ENCODE measurements at places on chromosomes 2 and 18. TPM values are rescaled to one million over a fixed set of nuclear protein-coding genes. Genes with fewer than 3 reads are reported as not detected.

DNA sequence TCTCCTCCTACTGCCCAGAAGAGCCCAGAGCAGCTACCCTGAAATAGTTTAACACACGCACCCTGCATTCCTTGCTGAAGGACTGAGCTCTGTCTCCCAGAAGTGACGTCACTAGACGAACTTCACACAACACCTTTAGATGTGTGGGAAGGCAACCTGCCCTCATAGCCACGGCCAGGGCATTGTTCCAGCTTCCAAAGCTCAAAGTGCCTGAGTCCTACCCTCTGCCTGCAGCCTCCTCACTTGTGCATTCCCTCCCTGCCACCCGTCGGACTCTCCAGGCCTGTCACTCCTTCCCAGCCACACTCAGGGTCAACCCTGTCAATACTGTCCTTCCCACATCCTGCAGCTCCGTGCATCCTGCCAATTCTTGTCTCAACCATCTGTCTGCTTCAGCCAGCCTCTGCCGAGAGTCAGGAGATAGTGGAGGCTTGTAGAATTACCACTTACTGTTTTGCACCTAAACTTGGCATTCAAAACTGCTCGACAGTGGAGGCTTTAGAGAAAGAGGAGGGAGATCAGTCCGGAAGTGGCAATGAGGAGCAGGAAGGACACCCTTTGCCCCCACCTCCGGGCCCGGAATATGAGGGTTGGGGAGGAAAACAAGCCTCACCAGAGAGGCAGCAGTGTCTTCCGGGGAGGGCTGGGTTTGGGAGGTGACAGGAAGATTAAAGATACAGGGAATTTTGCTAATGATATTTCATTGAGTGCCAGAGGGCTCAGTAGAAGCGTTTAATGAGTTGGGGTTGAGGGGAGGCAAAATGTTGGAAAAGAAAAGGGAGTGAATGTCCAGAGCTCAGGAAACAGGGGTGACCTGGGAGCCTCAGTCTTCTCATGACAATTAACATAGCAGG is 72.3 kb upstream of the ATG16L1 start:
- no peak for DNase-seq

DNA sequence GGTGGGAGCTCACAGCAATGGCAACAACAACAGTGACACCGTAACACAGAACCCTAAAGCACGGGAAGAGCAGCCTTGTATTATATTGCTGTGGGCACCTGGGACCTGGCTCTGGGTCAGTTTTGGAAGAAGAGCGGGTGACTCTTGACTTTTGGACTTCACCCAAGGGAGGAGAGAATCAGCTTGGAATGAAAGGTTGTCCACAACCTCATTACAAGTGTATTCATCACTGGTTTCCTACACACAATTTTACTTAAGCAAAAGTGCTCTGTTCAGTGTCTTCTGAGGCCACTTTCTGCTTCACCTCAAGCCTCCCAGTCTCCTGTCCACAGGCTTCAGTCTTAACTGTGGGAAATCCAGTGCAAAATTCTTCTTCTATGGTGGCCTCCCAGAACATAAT is 263.8 kb downstream of the KCNE4 start:
- no peak for DNase-seq

DNA sequence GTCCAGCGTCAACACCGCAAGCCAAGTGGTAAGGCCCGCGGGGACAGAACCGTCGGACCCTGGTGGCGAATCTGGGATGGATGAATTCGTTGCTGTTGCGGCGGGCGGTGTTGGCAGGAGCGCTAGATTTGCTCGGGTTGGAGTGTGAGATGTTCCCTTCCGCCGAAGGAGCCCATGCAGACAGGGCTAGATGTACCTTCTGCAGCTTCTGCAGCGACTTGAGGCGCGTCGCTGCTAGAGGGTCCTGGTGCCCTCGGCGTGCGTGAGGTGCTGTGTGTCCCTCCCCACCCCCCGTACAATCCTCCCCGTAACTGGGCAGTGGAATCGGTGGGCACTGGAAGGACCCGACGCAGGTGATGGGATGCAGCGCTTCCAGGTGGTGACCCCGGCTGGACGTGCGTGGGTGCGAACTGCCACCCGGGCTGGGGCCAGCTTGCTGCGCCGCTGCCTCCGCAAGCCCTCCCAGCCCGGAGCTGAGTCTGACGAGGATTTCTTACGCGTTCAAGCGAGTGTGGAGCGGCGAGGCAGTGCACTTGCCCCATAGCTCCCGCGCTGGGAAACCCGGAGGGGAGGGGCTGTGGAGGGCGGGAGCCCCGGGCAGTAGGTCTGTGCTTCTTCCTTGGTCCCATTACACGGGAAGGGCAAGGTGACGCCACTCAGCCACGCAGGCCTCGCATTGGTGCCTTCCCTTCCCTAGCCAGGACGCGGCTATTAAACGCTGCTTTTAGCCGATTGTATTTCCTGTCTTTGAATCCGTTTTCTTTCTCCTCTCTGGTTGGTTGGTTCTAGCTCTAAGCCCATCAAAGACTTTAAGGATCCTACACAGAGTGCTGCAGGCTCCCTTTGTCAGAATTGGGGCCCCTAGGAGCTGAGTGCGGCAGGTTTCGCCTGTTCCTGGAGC is 34.2 kb downstream of the CHRNA1 start:
- no peak for DNase-seq

DNA sequence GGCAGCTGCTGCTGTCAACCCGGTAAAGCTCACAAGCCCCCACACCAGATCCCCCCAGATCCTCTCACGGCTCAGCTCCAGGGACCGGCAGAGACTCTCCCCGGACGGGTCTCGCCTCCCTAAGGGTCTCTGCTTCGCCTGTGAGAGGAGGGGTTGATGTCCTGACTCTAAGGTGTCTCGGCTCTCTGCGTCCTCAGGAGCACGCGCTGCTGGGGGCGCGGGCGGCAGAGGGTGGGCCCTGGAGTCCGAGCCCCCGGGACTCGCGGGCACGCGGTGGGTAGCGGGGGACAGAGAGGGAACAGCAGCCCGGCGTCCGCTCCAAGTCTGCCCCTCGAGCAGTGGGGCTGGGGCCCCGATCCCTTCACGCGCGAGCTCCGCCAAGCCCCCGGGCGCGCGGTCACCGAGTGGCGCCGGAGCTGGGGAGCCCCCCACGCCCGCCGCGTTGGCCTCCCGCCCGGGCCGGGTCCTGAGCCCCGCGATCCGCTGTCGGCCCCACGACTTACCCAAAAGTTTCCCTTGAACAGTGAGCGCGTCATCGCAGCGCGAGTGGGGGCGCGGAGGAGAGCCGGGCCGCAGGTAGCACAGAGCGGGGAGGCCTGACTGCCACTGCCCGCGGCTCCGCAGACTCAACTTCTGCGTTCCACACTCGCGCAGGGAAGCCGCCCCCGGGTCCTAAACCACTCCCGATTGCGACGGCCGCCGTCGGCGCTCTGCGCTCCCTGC is at the start of gene PSTPIP2:
TSS of gene PSTPIP2 (minus strand) at position 608 of the 723 bp plus-strand sequence. CDS start at position 536, 72 bp downstream.
- DNase-seq: peak; percentile 84

DNA sequence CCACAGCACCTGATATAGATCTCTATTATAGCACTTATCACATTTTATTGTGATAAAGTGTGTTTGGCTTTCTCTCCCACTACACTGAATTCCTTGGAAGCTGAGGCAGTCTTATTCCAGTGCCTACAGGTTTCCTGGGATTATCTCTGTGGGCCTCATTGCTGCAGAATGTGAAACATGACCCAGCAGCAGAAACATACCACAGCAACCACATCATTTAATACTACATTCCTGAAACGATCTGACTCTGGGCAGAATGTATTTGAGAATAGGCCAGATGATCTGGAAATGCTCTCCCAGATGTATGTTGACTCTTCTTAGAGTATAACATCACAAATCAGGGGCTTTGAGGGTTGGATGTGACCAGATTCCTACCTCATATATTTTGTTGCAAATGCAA is 323.5 kb upstream of the TANK start:
- no peak for DNase-seq

DNA sequence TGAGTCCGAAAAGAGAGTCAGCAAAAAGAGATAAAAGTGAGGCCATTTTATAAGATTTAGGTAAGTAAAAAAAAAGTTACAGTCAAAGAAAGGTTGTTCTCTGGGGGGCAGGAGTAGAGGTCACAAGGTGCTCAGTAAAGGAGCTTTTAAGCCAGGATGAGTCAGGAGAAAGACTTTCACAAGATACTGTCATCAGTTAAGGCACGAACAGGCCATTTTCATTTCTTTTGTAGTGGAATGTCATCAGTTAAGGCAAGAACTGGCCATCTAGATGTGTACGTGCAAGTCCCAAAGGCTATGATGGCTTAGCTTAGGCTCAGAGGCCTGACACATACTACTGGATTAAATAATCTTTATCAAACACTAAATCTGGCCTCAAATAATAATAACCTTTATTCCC is 1207.3 kb upstream of the FAM98A start:
- no peak for DNase-seq

DNA sequence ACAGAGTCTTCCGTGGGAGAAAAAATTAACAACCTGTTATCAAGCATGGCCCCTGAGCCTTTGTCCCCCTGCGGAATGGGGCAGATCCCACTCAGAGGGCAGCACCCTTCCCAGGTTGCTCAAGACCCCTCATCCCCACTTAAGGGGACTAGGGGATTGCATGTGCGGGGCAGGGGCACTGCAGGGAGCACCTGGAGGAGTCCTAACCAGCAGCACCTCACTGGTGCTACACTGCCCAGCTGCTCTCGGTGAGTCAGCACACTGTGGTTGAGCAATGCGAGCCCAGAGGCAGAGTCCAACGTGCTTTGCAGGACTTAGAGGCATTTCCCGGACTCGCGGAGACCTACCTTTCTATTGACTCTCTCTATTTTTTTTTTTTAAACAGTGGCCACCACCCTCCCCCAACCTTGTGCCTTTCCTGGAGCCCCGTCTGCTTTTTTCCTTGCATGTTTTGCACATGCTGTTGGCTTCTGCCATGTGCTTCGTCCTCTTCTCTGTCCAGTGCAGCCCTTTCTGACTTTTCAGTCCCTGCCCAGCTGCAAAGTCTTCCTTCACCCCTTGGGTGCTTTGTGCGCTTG is 74.0 kb downstream of the IL1R2 start:
- peak; percentile 75 for DNase-seq

- no peak for DNase-seq
Measured at GRCh38 chr18:55007602-55008001, 48.3 kb upstream of the CCDC68 start.

DNA sequence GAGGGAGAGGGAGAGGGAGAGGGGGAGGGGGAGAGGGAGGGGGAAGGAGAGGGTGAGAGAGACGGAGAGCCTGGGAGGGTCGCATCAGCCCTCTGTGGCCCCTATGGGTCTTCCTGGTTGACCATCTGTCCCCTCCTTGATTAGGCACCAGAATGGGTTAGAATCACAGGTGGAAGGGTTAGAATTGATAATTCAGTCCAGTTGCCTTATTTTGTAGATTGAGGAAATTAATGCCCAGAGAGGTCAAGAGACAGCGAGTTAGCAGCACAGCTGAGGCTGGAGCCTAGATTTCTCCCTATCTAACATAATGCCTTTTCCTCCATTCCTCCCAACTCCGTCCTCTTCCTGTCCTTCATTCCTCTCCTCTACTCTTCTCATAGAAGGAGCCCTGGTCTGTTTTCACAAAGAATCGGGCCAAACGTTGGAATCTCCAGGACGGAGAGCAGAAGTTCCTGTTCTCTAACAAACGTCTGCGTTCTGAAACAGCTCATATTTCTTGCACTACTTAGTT is 338 bp upstream of the THUMPD2 start:
- no peak for DNase-seq

DNA sequence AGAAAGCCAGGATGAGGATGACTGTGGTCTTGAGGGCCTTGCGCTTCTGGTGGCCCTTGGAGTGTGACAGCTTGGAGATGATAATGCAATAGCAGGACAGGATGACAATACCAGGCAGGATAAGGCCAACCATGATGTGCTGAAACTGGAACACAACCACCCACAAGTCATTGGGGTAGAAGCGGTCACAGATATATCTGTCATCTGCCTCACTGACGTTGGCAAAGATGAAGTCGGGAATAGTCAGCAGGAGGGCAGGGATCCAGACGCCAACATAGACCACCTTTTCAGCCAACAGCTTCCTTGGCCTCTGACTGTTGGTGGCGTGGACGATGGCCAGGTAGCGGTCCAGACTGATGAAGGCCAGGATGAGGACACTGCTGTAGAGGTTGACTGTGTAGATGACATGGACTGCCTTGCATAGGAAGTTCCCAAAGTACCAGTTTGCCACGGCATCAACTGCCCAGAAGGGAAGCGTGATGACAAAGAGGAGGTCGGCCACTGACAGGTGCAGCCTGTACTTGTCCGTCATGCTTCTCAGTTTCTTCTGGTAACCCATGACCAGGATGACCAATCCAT is 2.7 kb downstream of the CXCR4 start:
- DNase-seq: no peak

DNA sequence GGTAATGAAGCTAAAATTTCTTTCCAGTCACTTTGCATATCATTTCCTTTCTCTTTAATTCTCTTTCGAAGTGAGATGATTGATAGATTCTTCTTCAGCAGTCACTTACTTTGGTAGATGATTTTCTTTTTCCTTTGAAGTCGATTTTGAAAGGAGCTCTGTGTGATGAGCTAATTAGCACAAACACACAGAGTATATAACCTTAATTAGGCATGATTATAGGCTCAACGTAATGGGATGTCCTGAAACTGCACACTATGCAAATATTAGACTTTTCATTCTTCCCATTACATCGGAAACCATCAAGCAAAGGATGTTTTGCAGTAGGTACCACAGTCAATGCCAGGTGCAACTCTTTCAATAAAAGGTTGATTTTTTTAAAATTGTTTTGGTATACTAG is 6.4 kb upstream of the CTLA4 start:
- DNase-seq: no peak

- no peak for DNase-seq
Measured at GRCh38 chr2:229376866-229377265, 105.8 kb upstream of the PID1 start.

GRCh38 chr2:211404098-211404497 is 847.7 kb downstream of the CPS1 start:
- DNase-seq: no peak

DNA sequence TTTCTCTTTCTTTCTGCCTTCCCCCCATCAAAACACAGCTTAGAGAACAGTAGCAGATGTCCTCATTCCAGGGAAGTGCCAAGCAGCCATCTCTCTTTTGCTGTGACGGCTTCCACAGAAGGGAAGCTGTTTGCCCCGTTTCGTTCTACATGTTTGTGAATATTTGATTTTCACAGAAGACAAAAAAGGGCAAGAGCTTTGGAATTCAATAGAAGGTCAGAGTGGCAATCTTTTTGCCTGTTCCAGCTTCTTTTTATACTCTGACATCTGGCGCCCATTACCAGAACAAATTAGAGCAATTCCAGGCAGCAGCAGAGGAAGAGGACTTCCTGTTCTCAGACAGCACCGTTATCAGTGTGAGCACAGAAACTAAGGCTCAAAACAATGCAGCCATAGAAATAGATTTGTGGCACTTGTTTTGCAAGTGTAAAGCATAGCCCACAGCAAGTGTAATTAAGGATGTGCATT is 79.0 kb upstream of the CDH19 start:
- no peak for DNase-seq

GRCh38 chr2:105375001-105375561 is 23.8 kb downstream of the FHL2 start:
- no peak for DNase-seq

Gene ACTG2
- 3,612 TPM for total RNA-seq

Gene ASAP2
- 56.5 TPM for total RNA-seq

Gene RTP5
- total RNA-seq: not detected

Gene ALPG
- not detected for total RNA-seq

Gene SIX3
- not detected for total RNA-seq

Gene CROCC2
- total RNA-seq: not detected

Gene ATP9B
- 40.2 TPM for total RNA-seq

Data from sigmoid colon (tissue), 7 donors.